Stimulated activated CD4-positive, alpha-beta T cell treated with anti-CD3 and anti-CD28 coated beads, Interleukin-12 subunit alpha, Interleukin-12 subunit beta, amount 100 ng/mL, for 24 hours (primary cell): ENCODE measurements at places on chromosomes 12 and 14.

DNA sequence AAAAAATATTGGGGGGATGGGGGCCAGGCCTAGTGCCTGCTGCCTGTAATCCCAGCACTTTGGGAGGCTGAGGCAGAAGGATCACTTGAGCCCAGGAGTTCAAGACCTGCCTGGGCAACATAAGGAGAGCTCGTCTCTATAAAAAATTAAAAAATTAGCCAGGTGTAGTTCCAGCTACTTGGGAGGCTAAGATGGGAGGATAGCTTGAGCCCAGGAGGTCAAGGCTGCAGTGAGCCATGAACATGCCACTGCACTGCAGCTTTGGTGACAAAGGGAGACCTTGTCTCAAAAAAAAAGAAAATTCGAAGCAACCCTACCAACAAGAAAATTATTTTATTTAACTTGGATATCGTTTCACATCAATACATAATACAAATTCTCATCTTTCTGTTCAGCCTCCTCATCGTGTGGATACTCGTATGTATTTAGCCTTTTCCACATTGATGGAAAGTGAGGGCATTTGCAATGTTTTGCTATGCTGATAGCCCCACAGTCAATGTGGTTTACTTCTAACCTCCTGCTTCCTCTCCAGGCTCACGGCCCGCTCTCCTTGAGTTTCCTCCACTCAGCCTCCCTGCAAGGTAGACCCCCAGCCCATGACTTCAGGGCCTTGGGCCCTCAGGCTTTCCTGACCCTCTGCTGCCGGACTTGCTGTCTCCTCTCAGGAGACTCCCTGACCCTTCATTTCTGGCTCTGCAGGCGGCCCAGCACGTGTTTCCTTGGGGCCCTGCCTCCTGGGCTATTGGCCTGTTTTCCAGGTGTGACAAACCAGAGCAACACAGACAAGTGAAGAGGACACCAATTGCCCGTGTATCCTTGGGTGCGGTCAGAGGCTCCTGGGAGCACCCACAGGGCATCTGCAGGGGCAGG, 54.8 kb downstream of the NFKBIA start:
- DNase-seq = no peak

DNA sequence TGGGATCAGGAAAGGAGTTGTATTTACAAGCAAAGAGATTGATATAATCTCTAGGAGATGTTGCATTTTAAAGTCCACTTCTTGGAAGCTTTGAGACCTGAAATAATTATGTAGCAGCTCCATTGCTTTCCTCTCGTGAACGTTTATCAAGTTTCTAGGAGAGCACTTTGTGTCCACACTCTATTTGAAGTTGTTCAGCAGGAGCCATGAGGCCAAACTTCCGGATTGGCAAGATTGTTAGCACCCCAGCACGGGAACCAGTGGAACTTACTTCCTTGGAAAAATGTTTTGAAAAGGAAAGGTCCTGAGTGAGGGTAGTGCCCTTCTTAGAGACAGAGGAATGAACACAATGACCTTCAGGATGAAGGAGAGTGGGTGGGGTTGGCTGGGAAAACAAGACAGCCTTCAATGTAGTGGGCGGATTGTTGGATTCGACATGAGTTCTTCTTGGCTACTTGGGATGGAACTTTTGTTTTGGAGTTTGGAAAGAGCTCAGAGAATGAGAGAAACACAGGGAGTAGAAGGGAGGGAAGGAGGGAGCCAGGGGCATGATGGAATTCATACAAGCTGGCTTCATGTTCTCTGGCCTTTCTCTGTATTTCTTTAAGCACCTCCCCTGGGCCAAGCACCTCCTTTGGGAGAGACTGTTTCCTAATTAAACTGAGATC, 23.8 kb upstream of the CISTR start:
- no peak for DNase-seq

DNA sequence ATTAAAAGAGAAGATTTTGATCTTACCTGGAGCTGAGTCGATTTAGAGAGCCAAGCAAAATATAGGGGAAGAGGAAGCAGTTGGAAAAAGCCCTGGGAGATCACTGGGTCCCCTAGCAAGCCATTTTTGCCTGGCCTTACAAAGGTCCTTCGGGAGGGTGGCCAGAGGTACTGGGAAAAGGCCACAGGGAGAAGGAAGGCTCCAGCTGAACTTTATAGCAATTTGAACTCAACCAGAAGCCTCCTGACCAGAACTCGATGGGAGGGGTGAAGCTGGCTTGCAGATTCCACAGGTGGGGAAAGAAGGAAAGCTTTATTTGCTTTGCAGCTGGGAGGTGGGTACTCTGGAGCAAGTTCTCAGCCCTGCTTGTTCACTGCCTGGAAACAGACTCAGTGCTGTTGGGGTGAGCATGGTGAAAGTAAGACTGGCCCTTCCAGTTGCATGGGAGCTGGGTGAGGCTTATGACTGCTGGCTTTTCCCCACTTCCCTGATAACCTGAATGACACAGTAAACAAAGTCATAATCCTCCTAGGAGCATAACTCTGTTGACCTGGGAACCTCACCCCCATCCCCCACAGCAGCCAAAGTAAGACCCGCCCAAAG, 855.8 kb downstream of the FSCB start:
- DNase-seq = no peak

GRCh38 chr12:70853326-70853725, 67.2 kb downstream of the PTPRR start:
- no peak for DNase-seq

DNA sequence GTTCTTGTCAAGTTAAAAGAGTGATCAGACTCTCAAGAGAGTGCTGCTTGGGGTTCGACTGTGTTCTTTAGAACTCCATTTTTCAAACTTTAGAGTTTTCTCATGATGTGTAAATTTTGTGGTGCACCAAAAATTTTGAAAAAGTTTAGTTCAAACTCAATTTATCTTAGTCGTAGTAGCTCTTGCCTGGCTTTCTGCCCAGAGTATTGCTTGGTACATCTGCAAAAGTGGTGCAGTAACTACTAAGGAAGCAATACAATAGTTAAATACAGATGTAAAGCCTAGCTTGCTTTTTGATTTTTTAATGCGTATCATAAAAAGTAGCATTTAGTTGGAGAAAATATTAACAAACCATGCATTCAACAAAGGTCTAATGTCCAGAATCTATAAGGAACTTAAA, 9.5 kb upstream of the CCDC91 start:
- no peak for DNase-seq

GRCh38 chr12:18158774-18159557, 69.0 kb upstream of the RERGL start:
- no peak for DNase-seq

DNA sequence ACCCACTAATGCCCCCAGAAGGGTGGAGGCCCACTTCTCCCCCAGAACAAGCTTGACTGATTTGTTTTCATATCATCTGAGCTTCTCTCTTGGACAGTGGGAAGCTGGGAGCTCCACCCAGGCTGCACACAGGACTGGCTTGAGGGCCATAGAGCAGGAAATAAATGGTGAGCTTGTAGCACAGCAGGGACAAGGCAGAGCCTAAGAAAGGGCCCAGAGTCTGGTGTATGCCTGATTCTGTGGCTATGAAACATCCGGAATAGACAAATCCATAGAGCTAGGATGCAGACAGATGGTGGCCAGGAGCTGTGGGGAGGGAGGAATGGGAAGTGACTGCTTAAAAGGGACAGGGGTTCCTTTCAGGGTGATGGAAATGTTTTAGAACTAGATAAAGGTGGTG, 79.0 kb downstream of the ARL6IP4 start:
- no peak for DNase-seq
